ENCODE measurements at places on chromosomes 5 and 9. TPM values are rescaled to one million over a fixed set of nuclear protein-coding genes. Genes with fewer than 3 reads are reported as not detected.

Gene SLC44A1
- 2.9 TPM for total RNA-seq

Gene CARD9
- 9.2 TPM for total RNA-seq

Gene DRD1
- total RNA-seq, result not detected

Gene CD274
- total RNA-seq, result 57.6 TPM

Gene TENT4A
- 43.4 TPM for total RNA-seq

Gene SEMA4D
- 368 TPM for total RNA-seq

Gene PCDHA1
- total RNA-seq, result not detected

Gene MZB1
- total RNA-seq, result 29.1 TPM

Gene SLC6A19
- total RNA-seq, result not detected

Gene CDK7
- total RNA-seq, result 54.2 TPM

DNA sequence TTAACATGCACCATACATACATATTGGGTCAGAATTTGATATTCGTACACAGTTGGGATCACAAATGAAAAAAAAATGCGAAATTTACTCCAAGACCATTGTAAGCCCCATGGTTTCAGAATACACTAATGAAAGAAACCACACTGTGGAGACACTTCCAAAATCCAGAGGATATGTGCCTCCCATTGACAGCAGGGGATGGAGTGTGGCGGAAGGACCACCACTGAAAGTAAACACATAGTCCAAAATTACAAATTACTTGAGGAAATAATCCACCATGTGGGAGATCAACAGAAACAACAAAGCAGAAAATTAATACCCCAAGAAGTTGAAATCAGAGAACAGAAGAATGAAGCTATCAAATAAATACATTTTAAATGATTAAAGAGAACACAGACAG, 291.6 kb upstream of the PAPPA start:
- H3K27ac ChIP-seq, result no peak overlapping the region
- H3K36me3 ChIP-seq, result no peaks in the 10 kb centered on the region
- H3K4me1 ChIP-seq, result no peaks in the 10 kb centered on the region
- H3K4me3 ChIP-seq, result no peak overlapping the region
- no peaks in the 10 kb centered on the region for H3K27me3 ChIP-seq
- no peak for DNase-seq

DNA sequence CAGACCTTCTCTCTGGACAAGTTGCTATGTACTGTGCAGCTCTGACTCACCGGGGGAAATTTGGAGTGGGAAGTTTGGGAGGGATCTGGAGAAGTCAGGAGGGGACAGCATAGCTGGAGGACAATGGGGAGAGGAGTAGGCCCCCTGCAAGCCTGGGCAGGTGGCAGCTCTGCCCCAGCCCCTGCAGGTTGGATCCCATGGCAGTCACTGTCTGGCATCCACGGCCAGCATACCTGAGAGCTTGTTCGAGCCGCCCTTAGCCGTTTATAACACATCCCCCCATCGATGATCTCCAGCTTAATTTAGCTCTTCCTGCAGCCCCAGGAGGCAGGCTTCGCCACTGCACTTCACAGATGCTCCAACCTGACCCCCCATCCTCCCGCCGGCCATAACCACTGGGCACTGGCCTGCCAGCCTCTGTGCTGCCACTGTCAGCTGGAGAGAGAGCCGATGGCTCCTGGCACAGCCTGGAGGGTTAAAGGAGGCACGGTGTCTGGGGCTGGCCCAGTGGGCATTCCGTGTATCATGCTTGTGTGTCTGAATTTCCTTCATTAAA, 57.7 kb upstream of the RNU6ATAC start:
- H3K36me3 ChIP-seq, result no peaks in the 10 kb centered on the region
- H3K27ac ChIP-seq, result no peak overlapping the region
- H3K4me1 ChIP-seq, result no peaks in the 10 kb centered on the region
- H3K27me3 ChIP-seq, result no peaks in the 10 kb centered on the region

GRCh38 chr9:27599102-27599869, 26.0 kb upstream of the C9orf72 start:
- H3K36me3 ChIP-seq, result no peaks in the 10 kb centered on the region
- peaks cover 18% of the 10 kb centered on the region for H3K27me3 ChIP-seq
- no peaks in the 10 kb centered on the region for H3K4me1 ChIP-seq
- no peak overlapping the region for H3K27ac ChIP-seq
- DNase-seq, result no peak
- no peak overlapping the region for H3K4me3 ChIP-seq

GRCh38 chr9:132241483-132241839, 79.6 kb downstream of the NTNG2 start:
- peak overlapping the region; percentile 95 for H3K4me3 ChIP-seq
- peaks cover 27% of the 10 kb centered on the region for H3K27me3 ChIP-seq
- DNase-seq, result no peak

- H3K4me3 ChIP-seq, result no peak overlapping the region
- no peak overlapping the region for H3K27ac ChIP-seq
- no peaks in the 10 kb centered on the region for H3K27me3 ChIP-seq
- H3K36me3 ChIP-seq, result no peaks in the 10 kb centered on the region
- no peak for DNase-seq
Measured at GRCh38 chr5:150946351-150946905, 41.6 kb upstream of the ZNF300 start.

DNA sequence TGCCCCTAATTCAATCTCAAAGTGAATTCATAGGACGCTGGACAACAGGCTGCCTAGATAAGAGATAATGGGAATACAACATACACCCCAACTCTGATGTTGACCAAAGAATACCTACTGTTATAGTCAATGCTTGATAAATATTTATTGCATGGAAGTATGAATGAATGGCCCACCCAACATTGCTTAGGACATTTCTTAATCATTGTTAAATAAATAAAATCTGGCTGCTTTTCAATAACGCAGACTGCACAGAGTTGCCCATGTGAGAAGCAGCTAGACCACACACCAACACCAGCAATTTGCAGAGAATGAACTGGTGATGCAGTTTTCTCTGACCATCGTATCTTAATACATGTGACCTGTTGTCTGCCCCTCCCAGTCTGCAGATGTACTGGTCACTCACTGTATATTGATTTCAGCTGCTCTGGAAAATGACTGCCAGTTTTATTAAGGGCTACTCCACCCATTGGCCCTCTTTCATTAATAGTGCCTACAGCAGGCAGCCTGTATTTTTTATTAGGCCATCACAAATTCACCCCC, 236.2 kb upstream of the WWC1 start:
- H3K4me1 ChIP-seq, result no peaks in the 10 kb centered on the region
- no peak overlapping the region for H3K27ac ChIP-seq
- no peaks in the 10 kb centered on the region for H3K36me3 ChIP-seq
- H3K4me3 ChIP-seq, result no peak overlapping the region
- no peak for DNase-seq

GRCh38 chr5:163508753-163509152, 3.3 kb downstream of the MAT2B start:
- peak overlapping the region; percentile 93 for H3K4me3 ChIP-seq
- peaks cover 45% of the 10 kb centered on the region for H3K4me1 ChIP-seq
- DNase-seq, result no peak
- H3K27me3 ChIP-seq, result peaks cover 2% of the 10 kb centered on the region

DNA sequence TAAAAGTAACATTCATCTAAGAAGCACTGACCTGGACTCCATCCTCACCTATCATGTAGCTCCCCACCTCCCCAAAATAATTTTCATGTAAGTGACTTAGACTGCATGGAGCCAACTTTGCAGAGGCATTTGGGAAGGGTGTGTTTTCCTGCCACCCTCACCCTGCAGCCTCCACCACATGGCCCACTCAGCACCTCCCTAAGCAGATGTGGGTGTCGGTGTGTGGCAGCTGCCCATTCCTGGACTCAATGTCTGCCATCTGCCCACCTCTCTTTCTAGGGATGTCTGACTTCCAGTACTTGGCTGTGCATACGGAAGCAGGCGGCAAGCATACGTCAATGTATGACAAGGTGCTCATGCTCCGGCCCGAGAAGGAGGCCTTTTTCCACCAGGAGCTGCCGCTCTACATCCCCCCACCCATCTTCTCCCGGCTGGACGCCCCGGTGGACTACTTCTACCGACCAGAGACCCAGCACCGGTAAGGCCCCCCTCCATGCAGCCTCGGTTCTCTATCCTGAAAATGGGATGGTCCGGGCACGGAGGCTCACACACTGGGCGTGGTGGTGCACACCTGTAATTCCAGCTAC, 12.7 kb downstream of the GTF3C5 start:
- H3K4me1 ChIP-seq, result peaks cover 8% of the 10 kb centered on the region
- H3K4me3 ChIP-seq, result no peak overlapping the region
- H3K27ac ChIP-seq, result no peak overlapping the region
- H3K27me3 ChIP-seq, result no peaks in the 10 kb centered on the region
- peaks cover 34% of the 10 kb centered on the region for H3K36me3 ChIP-seq

GRCh38 chr9:38232895-38233294, 159.6 kb upstream of the ALDH1B1 start:
- no peak for DNase-seq
- no peak overlapping the region for H3K27ac ChIP-seq
- H3K36me3 ChIP-seq, result no peaks in the 10 kb centered on the region
- peaks cover 15% of the 10 kb centered on the region for H3K27me3 ChIP-seq

- no peaks in the 10 kb centered on the region for H3K27me3 ChIP-seq
- no peak overlapping the region for H3K4me3 ChIP-seq
- DNase-seq, result no peak
- H3K27ac ChIP-seq, result no peak overlapping the region
Measured at GRCh38 chr5:179307013-179307800, 38.1 kb downstream of the ADAMTS2 start.

DNA sequence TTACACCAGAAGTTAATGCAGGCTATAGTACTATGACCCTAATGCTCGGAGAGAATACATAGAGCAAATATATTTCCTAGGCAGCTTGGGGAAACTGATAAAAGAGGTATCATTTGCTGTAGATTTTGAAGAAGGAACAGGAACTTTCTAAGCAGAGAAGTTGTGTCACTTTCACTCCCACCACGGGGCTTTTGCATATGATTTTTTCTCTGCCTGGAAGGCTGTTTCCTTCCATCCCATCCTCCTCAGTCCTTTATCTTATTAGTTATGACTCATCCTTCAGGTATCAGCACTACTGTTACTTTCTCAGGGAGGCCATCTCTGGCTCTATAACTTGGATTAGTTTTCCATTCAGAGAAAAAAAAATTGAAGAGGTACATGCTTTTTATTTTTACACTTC, 2006.1 kb upstream of the WWC1 start:
- no peaks in the 10 kb centered on the region for H3K27me3 ChIP-seq
- no peak overlapping the region for H3K4me3 ChIP-seq
- H3K27ac ChIP-seq, result no peak overlapping the region

- H3K27ac ChIP-seq, result peak overlapping the region; percentile 29
- no peaks in the 10 kb centered on the region for H3K27me3 ChIP-seq
- H3K4me1 ChIP-seq, result peaks cover 18% of the 10 kb centered on the region
- H3K4me3 ChIP-seq, result no peak overlapping the region
Measured at GRCh38 chr5:133939668-133940067, 28.8 kb downstream of the C5orf15 start.

GRCh38 chr9:89667726-89668125, 62.9 kb downstream of the GADD45G start:
- peaks cover 7% of the 10 kb centered on the region for H3K27me3 ChIP-seq
- H3K36me3 ChIP-seq, result peaks cover 6% of the 10 kb centered on the region
- H3K4me3 ChIP-seq, result no peak overlapping the region
- no peak for DNase-seq
- peaks cover 18% of the 10 kb centered on the region for H3K4me1 ChIP-seq

GRCh38 chr9:3151672-3152576, 308.0 kb upstream of the PUM3 start:
- DNase-seq, result no peak
- peaks cover 2% of the 10 kb centered on the region for H3K27me3 ChIP-seq
- no peaks in the 10 kb centered on the region for H3K36me3 ChIP-seq
- no peak overlapping the region for H3K27ac ChIP-seq

DNA sequence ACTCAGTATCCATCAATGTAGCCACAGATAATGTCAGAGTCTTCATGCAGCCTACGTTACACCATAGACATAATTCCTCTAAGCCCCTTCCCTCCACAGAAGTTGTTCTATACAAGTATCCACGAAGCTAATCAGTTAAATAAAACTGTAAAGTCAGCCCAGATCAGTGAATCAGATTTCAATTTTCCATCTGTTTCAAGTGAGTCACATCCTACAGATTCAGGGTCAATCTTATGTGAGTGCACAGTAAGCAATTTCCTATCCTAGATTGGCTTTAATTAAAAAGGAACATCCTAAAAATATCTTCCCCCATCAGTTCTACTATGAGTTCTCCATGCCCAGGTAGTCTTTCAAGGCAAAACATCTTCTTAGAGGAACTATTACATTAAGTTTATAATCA, 402.5 kb downstream of the EFNA5 start:
- H3K36me3 ChIP-seq, result no peaks in the 10 kb centered on the region
- DNase-seq, result no peak
- no peak overlapping the region for H3K27ac ChIP-seq
- H3K27me3 ChIP-seq, result peaks cover 3% of the 10 kb centered on the region
- no peak overlapping the region for H3K4me3 ChIP-seq

- no peaks in the 10 kb centered on the region for H3K36me3 ChIP-seq
- H3K27me3 ChIP-seq, result no peaks in the 10 kb centered on the region
- DNase-seq, result no peak
- no peak overlapping the region for H3K4me3 ChIP-seq
Measured at GRCh38 chr5:147344861-147345260, 110.0 kb downstream of the STK32A start.

DNA sequence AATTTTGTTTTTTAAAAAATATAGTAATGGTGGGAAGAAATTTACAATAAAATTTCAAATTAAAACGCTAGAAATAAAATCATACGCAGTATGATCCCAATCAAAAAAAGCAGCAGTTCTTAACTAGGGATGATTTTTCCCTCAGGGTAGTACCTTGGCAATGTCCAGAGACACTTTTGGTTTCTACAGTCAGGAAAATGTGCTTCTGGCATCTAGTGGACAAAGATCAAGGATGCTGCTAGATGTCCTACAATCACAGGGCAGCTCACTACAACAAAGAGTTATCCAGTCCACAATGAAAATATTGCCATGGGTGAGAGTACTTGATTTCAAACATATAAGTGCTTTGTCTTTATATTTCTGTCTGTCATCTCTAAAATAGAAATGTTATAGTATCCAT, 400.2 kb upstream of the SGCD start:
- no peaks in the 10 kb centered on the region for H3K36me3 ChIP-seq
- DNase-seq, result no peak
- H3K4me3 ChIP-seq, result no peak overlapping the region
- H3K4me1 ChIP-seq, result no peaks in the 10 kb centered on the region
- H3K27me3 ChIP-seq, result peaks cover 11% of the 10 kb centered on the region

DNA sequence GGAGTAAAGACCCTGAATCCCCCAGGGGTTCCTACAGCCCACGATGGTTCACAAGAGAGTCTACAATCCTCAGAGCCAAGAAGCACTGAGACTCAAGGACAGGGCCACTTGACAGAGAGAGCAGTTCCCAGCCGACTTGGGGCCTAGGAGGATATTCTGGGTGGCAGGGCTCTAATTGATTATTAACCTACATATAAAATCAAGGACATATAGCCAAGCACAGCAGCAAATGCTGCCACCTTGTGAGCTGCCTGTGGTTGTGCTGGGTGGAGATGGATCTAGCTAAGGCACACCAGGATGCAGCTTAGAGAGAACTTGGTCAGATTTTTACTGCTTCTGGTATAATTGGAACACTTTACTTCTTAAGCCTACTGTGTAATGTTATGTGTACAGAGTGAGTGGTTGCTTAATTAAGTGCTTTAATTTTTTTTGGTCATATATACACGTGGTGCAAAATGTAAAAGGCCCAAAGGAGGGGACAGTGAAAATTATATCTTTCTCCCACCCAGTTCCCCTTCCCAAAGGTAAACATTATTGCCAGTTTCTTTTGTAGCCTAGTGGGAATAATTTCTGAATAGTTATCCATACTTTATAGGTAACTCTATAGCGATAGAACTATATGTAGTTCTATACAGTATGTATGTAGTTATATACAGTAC, 78.8 kb downstream of the F2RL2 start:
- peak; percentile 85 for DNase-seq
- peaks cover 83% of the 10 kb centered on the region for H3K4me1 ChIP-seq
- H3K36me3 ChIP-seq, result peaks cover 4% of the 10 kb centered on the region
- no peaks in the 10 kb centered on the region for H3K27me3 ChIP-seq
- H3K4me3 ChIP-seq, result peak overlapping the region; percentile 87

Measured in activated CD4-positive, alpha-beta T cell treated with anti-CD3 and anti-CD28 coated beads, Interleukin-2, amount 10 ng/mL, durations not matched to agents 24 days and 14 days (primary cell).